CD8-positive, alpha-beta memory T cell (primary cell): ENCODE measurements at places on chromosomes 12 and 14.
A peak's percentile ranks its signal among the peaks of the same experiment; 100 is the strongest.

- DNase-seq, result peak; percentile 54
These were observed 8.3 kb downstream of the PROX2 start for GRCh38 chr14:74867673-74868072.

GRCh38 chr12:124921200-124922031 is 7.0 kb upstream of the UBC start:
- DNase-seq, result peak; percentile 35

- no peak for DNase-seq
These were observed 7.7 kb downstream of the AHNAK2 start for GRCh38 chr14:104970231-104971068.

DNA sequence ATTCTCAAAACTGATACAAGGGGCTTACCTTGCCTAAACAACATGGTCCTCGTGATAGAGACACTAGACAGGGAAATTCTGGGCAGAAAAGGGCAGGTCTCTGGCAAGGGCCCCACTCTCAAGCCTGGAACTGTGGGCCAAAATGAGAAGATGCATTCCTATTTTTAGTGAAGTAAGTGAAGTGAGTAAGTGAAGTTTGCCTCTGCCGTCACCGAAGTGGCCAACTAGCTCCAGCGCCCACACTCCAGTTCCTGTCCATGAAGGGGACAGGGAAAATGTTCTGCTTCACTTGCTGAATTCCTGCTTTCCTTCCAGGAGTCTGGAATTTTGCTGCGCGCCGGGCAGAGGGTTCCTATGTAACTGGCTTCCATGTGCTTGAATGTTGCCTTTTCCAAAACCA is 1035.6 kb upstream of the TMEM132C start:
- DNase-seq, result no peak

GRCh38 chr12:77377622-77378021 is 312.3 kb upstream of the E2F7 start:
- DNase-seq, result no peak

GRCh38 chr12:104458694-104459367 is 2.1 kb downstream of the CHST11 start:
- no peak for DNase-seq

- no peak for DNase-seq
These were observed 1.4 kb downstream of the AQP5 start for GRCh38 chr12:49962861-49963765.

GRCh38 chr14:89399157-89399556 is 17.9 kb downstream of the FOXN3 start:
- DNase-seq, result no peak

DNA sequence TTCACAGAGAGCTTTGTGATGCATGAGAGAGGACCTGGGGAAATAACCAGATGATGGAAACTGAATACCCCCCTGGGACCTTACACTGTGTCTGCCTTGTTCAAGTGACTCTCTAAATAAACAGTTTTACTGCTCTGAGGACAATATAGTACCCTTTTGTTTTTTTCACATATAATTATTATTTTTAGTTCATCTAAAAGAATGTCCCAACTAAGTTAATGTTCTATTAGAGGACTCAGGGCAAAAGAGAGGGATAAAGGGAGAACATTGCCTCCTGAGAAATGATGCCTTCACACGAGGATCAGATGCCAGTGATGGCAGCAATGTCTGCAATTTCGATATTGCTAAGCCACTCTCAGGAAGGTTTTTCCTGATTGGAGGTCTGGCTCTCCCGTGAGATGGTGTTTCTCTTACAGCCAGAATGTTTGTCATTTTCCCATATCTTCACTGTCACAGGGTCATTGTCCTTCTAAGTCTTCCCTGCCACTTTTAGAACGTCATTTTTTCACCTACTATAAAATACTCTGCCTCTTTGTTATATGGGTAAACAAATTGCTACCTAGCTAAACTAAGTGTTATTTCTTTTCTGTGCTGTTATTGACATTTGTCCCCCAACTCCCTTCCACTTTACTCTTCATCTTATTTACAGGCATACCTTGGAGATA is 201.6 kb downstream of the RAD51B start:
- DNase-seq, result no peak

- DNase-seq, result no peak
These were observed 449 bp downstream of the THAP2 start for GRCh38 chr12:71664411-71665089.

DNA sequence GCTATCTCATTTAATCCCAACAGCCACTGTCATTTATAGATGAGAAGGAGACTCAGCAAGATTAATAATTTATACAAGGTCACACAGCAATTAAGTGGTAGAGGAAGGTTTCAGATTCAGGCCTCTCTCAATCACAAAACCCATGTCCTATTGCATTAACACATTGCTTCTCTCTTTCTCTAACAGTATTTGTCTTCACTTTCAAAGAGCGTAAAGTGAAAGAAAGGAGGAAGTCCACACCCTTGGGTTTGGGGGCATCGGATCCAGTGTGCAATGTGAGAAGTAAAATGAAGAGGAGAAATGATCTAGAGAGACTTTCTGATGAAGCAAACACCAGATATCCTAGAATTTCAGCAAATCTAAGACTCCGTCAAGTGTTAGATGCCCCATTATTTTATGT is 7.0 kb upstream of the VRK1 start:
- DNase-seq, result no peak

- no peak for DNase-seq
These were observed 41.7 kb downstream of the PPM1H start for GRCh38 chr12:62893276-62893675.

- DNase-seq, result no peak
These were observed 465 bp downstream of the ADSS1 start for GRCh38 chr14:104724407-104724980.

DNA sequence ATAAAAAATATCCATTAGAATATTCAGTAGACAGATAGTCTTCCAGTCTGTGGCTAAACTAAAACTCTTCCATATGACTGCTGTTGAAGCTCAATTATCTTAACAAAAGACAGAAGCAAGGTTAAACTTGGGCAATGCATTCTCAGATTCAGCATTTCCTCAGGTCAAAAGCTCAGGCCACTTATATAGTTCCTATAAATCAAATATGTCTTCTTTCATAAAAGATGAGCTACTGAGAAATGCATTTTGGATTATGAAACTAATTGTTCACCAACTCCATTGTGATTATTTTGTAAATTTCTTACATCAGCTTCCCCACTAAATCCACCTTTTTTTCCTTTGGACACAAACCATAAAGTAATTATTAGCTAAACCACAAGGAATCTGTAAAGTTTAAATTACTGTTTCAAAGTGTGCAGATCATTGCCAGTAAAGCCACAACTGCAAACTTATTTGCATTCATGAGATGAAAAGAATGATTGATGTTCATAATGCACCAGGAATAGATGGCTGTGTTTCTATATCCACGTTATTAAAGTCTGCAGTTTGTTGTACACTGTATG is 224.4 kb downstream of the FBXL14 start:
- DNase-seq, result no peak

- no peak for DNase-seq
These were observed 83.0 kb downstream of the DENND5B start for GRCh38 chr12:31507966-31508365.

GRCh38 chr12:105843986-105844760 is 294.6 kb downstream of the NUAK1 start:
- DNase-seq, result no peak

DNA sequence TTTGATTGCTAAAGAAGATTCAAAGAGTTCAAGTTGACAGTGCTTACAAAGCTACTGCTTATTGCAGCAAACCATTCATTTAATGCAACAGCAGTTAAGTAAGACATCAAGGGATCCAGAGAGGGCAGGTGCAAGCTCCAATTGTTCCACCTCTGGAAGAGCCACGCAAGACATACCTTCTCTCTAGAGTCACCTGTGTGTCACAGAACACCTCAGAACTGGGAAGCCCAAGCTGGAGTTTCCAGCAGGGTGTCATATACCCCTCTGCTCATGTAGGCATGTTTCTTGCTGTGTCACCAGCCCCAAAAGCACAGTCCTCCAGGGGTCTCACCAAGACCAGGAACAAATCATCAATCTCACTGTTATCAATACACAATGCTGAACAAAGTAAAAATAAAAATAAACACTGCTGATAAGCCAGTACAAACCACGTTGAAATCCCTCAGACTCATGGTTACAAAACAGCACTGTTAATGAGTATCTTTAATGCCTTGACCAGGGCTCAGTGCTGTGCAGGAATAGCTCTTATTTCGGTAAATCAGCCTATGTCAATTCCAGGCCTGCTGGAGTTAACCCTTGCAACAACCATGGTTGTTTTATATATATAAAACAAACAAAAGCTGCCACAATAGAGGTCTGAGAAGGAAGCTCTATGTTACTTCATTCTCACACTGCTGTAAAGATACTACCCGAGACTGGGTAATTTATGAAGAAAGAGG is 37.4 kb upstream of the BATF start:
- no peak for DNase-seq

GRCh38 chr12:108599948-108600701 is 2.2 kb upstream of the TMEM119 start:
- no peak for DNase-seq

DNA sequence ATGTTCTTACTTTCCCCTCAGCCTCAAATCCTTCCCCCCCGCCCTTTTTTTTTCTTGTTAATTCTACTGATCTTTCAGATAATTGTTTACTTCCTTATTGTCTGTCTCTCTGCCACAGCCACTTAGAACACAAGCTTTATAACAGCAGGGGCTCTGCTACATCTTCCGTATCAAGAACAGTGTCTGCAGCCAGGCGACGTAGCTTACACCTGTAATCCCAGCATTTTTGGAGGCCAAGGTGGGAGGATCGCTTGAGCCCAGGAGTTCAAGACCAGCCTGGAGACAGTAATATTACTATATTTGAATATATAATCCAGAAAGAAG is 5.4 kb downstream of the SOS2 start:
- no peak for DNase-seq

- DNase-seq, result no peak
These were observed 19.3 kb downstream of the FOXN3 start for GRCh38 chr14:89397569-89398230.

DNA sequence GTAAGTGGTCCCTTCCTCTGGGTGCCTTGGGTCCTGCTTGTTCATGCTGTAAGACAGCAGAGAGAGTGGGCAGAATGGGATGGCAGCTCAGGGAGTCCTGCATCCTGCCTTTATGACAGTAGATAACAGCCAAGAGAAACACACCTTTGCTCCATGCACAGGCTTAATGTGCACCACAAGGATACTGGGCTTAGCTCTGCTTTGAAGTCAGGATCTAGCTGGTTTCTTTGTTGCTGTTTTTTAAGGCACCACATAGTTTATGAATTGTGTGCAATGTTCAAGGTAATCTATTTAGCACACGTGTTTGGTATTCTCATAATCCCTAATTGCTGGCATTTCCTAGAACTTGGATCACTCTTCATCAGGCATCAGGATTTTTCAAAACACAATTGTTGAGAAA is 239.5 kb upstream of the DCN start:
- no peak for DNase-seq

GRCh38 chr12:11805043-11805442 is 155.6 kb downstream of the ETV6 start:
- DNase-seq, result no peak

DNA sequence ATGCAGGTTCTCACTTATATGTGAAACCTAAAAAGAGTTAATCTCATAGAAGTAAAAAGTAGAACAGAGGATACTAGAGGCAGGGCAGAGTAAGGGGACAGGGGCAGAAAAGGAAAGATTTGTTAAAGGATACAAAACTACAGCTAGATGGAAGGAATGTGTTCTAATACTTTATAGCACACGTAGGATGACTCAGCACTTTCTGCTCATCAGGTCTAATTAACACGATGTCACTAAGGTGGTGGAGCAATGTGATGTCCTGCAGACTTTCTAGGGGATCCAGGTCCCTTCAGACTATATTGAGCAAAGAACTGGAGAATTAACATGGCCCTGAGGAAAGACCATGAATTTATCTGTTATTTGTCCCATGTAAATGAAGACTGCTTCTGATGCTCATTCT is 80.8 kb upstream of the CMKLR1 start:
- no peak for DNase-seq

GRCh38 chr12:68374307-68374982 is 42.3 kb upstream of the MDM1 start:
- DNase-seq, result peak; percentile 75

DNA sequence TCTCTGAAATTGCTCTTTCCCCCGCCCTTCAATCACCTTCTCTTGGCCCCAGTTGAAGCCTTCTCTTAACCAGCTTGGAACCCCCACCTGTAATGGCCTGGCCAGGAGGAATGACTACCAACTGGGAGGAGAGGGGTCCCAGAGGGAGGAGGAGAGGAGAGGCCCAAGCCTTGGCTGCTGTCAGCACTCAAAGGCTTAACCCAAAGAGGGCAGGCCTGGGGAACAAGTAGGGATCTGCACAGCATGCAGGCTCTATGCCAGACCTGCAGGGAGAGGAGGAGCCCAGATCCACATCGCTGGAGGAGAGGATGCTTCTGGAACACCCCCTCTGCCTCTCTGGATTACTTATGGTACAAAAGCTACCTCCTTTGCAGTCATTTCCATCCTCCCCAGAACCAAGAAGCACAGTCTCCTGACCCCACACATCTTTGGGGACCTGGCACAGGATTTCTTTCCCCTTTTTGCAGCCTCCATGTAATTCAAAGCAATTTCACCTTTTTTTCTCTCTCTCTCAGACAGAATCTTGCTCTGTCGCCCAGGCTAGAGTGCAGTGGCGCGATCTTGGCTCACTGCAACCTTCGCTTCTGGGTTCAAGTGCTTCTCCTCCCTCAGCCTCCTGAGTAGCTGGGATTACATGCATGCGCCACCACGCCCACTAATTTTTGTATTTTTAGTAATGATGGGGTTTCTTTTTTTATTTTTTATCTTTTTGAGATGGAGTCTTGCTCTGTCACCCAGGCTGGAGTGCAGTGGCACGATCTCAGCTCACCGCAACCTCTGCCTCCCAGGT is 6.2 kb downstream of the RARG start:
- DNase-seq, result no peak

GRCh38 chr14:92599811-92600210 is 86.2 kb downstream of the RIN3 start:
- no peak for DNase-seq

DNA sequence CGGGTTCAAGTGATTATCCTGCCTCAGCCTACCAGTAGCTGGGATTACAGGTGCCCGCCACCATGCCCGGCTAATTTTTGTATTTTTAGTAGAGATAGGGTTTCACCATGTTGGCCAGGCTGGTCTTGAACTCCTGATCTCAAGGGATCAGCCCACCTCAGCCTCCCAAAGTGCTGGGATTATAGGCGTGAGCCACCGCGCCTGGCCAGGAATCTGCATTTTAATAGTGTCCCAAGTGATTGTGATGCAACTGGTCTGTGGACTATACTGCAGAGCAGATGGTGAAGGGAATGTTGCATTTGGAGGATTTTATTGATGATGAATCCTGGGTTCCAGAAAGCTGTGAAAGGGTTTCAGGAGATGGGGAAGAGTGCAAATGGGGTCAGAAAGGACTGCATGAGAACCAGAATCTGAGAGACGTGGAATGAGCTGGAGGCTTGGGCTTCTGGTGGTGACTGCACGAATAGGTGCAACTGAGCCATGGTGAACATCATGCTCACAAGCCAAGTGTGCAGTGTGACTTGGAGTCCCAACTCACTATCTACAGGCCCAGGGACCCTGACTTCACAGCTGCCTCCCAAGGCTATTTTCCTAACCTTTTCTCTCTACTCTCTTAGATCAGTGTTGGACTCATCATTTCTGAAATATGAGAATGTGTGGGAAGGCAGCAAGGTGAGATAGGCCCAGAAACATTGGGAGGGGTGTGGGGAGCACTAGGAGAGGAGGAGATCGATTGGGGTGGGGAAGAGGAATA is 4.5 kb downstream of the RPS26 start:
- no peak for DNase-seq
